Ovary (tissue), 10 donors: ENCODE measurements at places on chromosomes 7 and 10. TPM values are rescaled to one million over a fixed set of nuclear protein-coding genes. Genes with fewer than 3 reads are reported as not detected.
A peak's percentile ranks its signal among the peaks of the same experiment; 100 is the strongest.

DNA sequence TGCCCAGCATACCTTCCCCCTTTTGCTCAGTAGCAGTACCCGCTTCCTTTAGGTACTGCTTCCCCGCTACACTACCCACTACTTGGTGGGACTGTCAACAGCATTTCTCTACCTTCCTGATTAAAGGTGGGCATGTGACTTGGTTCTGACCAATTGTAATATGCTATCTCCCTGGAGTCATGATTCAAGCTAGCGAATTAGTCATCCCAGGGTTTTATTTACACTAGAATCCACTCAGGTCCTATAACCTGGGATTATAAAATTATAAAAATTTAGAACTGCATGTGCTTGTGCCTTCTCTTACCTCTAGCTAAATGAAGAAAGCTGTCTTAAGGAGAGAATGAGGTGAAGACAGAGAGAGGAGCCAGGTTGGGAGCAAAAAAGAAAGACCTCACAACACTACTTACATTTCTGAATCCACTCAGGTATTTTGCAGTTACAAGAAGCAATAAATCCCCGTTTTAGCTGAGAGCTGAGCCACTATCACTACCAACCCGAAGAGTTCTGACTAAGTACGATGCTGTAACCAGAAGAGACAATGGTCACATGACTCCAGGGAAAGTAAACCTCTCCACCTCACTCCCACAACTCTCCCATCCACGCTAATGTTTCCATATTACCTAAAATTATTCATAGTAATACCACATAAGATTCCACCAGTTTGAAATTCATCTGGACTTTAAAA, 9.7 kb downstream of the GBX1 start:
- no peak for DNase-seq
- H3K36me3 ChIP-seq: no peaks in the 10 kb centered on the region
- no peak overlapping the region for H3K27ac ChIP-seq
- no peaks in the 10 kb centered on the region for H3K27me3 ChIP-seq
- no peak overlapping the region for H3K4me3 ChIP-seq
- H3K4me1 ChIP-seq: no peaks in the 10 kb centered on the region

- H3K27ac ChIP-seq: no peak overlapping the region
- no peak for DNase-seq
- H3K4me3 ChIP-seq: no peak overlapping the region
Measured at GRCh38 chr10:67851186-67851585, 13.2 kb upstream of the DNAJC12 start.

DNA sequence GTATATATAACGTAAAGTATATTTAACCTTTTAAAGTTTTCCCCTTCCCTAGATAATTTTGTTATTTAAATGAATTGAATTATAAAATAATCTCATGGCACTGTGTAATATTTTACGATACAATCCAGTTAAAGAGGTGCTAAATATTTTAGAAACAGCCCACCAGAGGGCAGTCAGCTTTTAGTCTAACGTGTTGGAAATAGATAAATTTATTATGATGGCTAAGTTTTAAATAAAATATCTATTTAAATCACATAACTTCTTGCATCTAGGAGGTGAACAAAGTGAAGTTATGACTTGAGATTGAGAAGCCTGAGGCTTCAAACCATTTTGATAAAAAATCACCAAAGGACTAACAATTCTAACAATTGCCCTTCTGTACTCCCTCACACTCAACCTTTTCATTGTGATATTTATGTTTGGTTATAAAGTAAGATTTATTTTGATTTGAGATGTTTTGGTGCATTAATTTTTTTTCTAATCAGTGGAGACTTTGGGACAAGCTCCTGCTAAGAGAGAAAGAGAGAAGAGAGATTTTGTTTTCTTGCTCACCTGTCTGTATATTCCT, 171.5 kb upstream of the SP4 start:
- H3K4me1 ChIP-seq: no peaks in the 10 kb centered on the region
- no peak overlapping the region for H3K27ac ChIP-seq
- no peak overlapping the region for H3K4me3 ChIP-seq
- H3K36me3 ChIP-seq: no peaks in the 10 kb centered on the region

Gene FAM20C
- 28.9 TPM for polyA plus RNA-seq

DNA sequence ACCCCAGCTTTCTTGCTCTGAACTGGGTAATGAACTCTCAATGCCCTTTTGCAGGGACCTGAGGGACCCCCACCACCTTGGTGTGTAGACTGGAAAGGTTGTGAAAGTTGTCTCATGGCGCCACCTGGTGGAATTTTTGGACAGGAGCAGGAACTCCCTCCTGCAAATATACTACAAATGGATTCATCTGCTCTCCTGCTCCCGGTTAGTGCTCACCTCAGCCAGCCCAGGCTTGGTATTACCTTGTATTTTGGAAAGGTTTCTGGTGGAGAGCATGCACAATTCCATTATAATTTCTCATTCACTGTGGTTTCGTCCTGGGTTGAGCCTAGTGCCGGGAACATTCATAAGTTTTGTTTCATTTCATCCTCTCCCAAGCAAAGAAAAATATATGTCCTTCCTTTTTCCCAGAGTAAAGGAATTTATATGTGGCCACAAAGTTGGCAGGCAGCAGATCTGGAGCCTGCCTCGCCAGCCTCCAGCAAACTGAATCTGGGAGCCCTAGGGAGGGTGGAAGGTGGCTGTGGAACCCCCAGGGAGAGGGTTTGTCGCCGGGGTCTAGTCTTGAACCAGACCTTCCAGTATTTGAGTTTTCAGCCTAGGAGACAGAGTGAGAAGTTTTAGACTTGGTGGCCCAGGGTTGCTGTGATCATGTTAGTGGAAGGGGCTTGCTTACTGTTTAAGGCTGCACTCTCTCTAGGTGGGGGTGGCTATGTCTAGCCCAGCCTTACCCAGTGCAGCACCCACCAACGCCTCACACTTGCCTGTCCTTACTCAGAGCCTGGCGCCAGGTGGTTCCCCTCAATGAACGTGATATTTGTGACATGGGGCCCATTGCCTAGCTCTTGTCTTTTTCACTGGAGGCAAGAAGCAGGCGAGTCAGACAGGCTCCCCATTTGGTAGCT, 9.5 kb downstream of the FAM241B start:
- no peaks in the 10 kb centered on the region for H3K4me1 ChIP-seq
- no peak overlapping the region for H3K27ac ChIP-seq
- H3K4me3 ChIP-seq: no peak overlapping the region
- no peak for DNase-seq
- H3K36me3 ChIP-seq: no peaks in the 10 kb centered on the region

DNA sequence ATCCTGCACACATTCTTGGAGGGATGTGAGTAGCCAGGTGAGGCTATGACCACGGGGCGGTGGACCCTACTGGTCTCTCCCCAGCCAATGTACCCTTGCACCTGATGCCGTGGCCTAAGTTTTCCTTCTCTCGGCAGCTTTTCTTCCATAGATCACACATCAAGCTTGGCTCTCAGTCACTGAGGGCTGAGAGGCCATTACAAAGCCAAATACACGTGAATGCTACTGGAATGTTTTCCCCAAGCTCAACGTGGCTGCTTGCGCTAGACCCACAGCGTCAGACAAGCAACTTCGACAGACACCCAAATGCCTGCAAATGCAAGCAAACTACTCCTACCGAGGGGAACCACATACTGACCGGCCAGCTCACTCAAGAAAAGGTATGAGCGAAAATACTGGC, 83.1 kb downstream of the PRPF18 start:
- DNase-seq: no peak
- H3K27me3 ChIP-seq: no peaks in the 10 kb centered on the region
- H3K36me3 ChIP-seq: no peaks in the 10 kb centered on the region
- no peak overlapping the region for H3K27ac ChIP-seq
- H3K4me1 ChIP-seq: no peaks in the 10 kb centered on the region

- DNase-seq: peak; percentile 33
- H3K4me1 ChIP-seq: no peaks in the 10 kb centered on the region
- no peak overlapping the region for H3K27ac ChIP-seq
- no peak overlapping the region for H3K4me3 ChIP-seq
- H3K36me3 ChIP-seq: no peaks in the 10 kb centered on the region
Measured at GRCh38 chr7:952548-953441, 1.7 kb downstream of the ADAP1 start.

DNA sequence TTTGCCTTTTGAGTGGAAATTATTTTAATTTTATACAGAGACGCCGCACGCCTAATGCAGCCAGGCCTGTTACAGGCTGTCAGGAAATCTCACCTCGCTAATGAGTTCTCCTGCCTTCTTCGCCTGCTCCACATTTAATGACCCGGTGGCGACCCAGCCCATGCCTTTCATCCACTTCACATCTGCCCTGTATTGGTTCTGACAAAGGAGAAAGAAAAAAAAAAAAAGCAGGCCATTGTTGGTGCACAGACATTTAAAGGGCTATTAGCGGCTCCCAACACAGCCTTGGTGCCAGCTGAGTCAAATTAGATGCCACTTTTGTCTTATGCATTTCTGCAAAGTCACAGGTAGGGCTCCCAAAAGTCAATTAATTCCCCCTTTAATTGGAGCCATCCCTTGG, 43.3 kb downstream of the NRAP start:
- H3K27me3 ChIP-seq: no peaks in the 10 kb centered on the region
- no peaks in the 10 kb centered on the region for H3K36me3 ChIP-seq
- H3K27ac ChIP-seq: no peak overlapping the region
- no peak for DNase-seq
- no peak overlapping the region for H3K4me3 ChIP-seq

- no peak overlapping the region for H3K4me3 ChIP-seq
- no peak overlapping the region for H3K27ac ChIP-seq
- H3K4me1 ChIP-seq: no peaks in the 10 kb centered on the region
- H3K36me3 ChIP-seq: no peaks in the 10 kb centered on the region
- DNase-seq: no peak
Measured at GRCh38 chr7:300546-301290, 10.7 kb downstream of the FOXL3 start.

DNA sequence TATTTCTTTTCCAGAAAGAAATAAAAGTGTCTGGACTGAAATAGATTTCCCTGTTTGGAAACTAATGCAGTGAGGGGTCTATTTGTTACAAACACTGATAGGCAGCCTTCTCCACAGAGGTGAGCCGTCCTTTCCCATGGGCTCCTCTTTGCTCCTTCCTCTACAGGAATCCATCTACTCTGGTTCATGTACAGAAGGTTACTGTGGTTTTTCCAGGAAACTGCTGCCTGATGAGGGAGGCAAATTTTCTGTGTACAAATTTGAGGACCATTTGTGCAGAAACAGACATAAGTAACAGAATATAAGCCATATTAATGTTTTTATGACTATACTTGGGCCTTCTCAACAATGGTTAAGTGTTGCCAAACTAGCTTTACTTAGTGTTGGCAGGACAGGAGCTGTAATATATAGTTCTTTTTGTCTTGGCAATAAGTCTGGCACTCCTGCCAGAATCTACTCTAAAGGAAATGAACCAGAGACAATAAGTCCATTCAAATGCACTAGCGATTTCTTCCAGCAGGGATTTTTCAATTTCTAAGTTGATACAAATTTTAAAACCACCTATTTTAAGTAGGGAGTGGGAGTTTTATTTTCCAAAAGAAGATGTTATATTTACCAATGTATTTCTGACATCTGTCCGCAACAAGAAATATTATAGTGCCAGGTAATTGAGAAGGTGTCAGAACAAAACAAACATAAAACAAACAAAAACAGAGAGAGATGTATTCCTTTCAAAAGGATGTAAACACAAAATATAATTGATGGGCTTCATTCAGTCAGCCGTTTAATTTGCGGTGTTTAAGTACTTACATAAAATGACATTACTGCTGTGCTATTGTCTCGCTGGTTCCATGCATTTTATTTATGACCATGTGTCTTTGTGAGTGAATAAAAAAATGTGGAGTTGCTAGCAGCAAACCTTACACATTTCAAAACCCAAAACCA, 91.0 kb upstream of the NFE2L3 start:
- H3K4me3 ChIP-seq: no peak overlapping the region
- no peaks in the 10 kb centered on the region for H3K4me1 ChIP-seq
- no peaks in the 10 kb centered on the region for H3K27me3 ChIP-seq
- DNase-seq: no peak

GRCh38 chr7:123748734-123749536, at the start of gene WASL:
TSS of gene WASL (minus strand) at chr7:123749003. CDS start at chr7:123748734, 269 bp downstream.
- H3K36me3 ChIP-seq: no peaks in the 10 kb centered on the region
- DNase-seq: peak; percentile 93
- H3K4me1 ChIP-seq: peaks cover 4% of the 10 kb centered on the region
- peak within 1 kb of the TSS; percentile 92 for H3K27ac ChIP-seq
- peak within 1 kb of the TSS; percentile 96 for H3K4me3 ChIP-seq
